ENCODE measurements at places on chromosomes 11 and 22.
A peak's percentile ranks its signal among the peaks of the same experiment; 100 is the strongest.

DNA sequence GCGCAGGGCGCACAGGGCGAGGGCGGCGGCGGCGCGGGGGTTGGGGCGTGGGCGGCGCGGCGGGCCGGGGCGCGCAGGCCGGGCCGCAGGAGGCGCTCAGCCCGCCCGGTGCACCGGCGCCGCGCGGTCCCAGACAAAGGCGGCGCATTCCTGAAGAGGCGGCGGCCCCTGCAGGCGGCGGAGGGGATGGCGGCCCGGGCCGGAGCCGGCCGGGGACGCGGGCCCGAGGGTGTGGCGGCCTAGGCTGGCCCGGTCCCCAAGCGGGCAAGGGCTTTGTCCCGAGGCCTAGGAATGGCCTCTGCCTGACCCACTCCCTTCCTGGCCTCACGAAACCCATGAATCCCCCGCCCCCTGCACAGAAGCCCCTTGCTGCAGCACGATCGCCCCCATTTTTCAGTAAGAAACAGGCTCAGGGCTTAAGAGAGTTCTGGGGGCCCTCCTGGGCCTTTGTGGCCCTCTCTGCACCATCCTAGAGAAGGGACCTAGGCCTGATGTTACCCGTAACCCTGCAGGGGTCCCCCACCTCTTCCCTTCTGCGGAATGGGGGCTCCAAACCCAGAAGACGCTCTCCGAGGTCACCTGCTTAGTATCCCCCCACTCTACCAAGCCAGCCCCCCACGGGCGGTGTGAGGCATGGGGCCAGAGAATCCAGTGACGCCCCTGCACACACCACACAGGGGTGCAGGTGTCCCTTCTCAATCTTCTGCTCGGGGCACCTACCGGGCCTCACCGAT is at the start of gene RTN4R:
Gene RTN4R (minus strand): TSS at position 40 of the 734 bp plus-strand sequence. CDS start 226 bp downstream, outside the sequence.
- DNase-seq: peak; percentile 33

- DNase-seq: no peak
These were observed 22.9 kb upstream of the MRPL17 start for GRCh38 chr11:6705905-6706535.

GRCh38 chr11:13923716-13924650 is 38.5 kb upstream of the SPON1 start:
- DNase-seq: no peak

DNA sequence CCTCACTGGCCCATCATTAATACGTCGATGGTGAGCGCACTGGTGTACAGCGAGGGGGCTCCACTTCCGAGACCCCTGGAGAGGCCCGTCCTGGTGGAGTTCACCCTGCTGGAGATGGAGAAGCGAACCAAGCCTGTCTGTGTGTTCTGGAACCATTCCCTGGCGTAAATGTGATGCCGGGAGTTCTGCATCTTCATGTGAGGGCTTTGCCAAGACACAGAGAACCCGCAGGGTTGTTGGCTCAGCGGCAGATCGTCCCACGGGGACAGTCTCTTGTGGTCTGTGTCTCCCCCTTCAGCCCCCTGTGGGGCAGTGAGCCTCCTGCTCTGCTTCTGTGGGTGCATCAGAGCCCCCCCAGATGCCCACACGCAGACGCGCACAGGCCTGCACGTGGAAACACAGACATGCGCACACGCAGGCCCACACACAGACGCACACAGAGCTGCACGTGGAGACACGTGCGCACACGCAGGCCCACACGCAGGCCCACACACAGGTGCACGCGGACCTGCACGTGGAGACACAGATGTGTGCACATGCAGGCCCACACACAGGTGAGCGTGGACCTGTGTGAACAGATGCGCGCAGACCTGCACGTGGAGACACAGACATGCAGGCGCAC is 55.8 kb upstream of the PRODH start:
- DNase-seq: no peak

- DNase-seq: no peak
These were observed 1.0 kb downstream of the SYT9 start for GRCh38 chr11:7252683-7253213.

- peak; percentile 43 for DNase-seq
These were observed 1.4 kb downstream of the BDNF start for GRCh38 chr11:27698872-27699241.

DNA sequence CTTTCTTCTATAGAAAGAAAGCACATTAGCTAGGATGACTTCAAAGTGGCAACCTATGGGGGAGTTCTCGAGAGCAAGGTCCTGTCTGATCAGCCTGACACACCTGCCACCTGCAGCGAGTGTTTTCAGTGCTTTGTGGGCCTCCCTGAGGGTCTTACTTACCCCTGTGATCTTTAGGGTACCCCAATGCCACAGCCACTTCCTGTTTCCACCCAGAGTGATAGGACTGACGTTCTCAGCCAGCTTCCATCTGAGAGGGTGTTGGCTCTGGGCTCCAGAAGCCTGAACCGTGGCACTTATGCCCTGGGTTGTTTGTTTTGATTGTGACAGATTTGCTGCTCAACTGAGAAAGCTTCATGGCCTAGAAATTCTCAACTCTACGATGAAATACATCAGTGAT is 21.7 kb upstream of the ANKK1 start:
- no peak for DNase-seq

DNA sequence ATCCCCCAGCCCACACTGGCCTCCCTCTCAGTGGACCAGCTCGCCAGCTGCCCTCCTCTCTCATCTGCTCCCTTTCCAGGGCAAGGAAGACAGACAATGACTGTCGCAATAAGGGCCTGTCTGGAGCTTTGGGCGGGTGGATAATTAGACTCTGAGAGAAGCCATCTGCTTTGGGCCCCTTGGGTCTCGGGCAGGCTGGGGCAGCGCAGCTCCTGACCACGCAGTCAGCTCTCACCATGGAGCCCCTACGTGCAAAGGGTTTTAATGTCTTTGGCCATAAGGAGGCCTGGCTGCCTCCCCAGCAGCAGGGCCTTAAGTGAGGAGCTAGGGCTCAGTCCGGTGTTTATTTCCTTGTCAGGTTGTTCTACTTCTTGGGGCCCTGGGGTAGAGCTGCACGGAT is 153.9 kb downstream of the CHST1 start:
- no peak for DNase-seq

DNA sequence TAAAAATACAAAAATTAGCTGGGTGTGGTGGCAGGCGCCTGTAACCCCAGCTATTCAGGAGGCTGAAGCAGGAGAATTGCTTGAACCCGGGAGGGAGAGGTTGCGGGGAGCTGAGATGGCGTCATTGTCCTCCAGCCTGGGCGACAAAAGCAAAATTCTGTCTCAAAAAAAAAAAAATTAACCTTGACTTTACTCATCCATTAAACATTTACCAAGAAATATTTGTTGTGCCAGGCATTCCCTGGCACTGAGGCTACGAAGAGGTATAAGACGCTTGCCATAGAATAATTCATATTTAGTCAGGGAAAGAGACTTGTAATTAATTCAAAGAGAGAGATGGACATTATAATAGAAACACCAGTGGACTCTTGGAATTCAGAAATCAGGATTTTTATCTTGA is 13.2 kb upstream of the PAFAH1B2 start:
- DNase-seq: no peak

GRCh38 chr11:22583963-22584492 is 41.6 kb downstream of the FANCF start:
- DNase-seq: no peak

DNA sequence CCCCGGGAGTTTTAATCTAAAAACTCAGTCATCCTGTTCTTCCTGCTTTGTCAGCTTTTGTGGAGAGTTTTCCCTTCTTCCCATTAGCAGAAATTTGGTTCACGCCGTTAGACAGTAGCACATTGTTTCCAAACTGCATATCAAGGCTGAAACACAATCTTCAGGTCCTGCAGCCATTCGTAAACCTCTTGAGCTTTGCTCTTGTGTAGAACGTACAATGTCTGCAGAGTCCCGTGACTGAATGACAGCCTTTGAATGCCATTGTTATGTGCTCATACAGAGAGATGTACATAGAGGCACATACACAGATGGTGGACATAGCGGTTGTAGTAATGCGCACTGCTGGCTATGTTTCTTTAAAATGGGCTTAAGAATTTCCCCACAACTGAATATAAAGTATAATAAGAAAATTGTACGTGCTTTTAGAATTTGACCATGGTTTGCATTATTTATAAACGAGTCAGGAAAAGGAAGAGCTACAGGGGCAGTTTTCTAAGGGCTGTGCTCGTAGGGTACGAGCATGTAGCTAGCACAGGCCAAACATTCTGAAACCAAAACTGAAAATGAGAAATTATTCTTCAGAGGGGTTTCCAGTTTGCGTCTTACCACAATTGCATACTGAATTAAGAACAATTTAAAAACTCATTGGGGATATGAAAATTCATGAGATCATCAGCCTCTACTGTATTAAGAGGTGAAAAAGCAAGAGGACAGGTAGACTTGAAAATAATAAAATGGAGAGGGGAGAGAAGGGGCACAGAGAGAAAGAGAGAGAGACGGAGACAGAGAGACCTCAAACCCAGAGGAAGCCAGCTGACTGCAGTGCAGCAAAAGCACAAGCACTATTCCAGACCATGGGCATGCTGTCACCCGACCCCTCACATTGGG is 310.1 kb downstream of the CADM1 start:
- no peak for DNase-seq

DNA sequence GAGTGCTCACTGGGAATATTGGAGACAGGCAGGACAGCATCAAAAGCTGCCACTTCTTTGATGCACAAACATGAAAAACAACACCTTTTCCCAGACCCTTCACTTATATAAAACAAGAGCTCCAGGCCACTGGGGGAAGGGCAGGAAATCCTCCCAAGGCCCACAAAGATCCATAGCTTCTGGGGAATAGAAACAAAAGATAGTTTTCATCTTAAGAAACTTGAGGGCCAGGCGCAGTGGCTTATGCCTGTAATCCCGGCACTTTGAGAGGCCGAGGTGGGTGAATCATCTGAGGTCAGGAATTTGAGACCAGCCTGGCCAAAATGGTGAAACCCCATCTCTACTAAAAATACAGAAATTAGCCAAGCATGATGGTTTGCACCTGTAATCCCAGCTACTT is 15.3 kb downstream of the RTL6 start:
- no peak for DNase-seq

GRCh38 chr22:27212617-27213177 is 555.3 kb downstream of the MIAT start:
- DNase-seq: no peak

Measured in stimulated activated CD8-positive, alpha-beta memory T cell treated with anti-CD3 and anti-CD28 coated beads, Interleukin-15, amount 100 ng/mL, for 24 hours (primary cell).